HepG2 (cell line): ENCODE measurements at places on chromosomes 3 and 15.

DNA sequence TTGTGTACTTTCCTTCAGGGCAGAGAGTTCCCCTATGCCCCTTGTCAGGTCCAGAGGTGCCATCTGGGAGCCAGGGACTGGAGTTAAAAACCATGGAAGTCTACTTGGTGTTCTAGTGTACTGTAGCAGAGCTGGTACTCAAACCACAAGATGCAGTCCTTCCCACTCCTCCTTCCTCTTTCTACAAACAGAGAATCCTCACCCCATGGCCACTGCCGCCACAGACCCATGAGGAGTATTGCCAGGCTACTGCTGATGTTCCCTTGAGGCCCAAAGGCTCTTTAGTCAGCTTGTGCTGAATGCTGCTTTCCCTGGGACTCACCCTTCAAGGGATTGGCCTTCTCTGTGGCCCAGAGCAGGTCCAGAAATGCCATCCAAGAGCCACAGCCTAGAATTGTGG is 229.2 kb upstream of the ZPLD1 start:
- DNase-seq: no peak

- no peak for DNase-seq
Observed at GRCh38 chr3:109440353-109440752, 103.0 kb upstream of the DPPA4 start.

DNA sequence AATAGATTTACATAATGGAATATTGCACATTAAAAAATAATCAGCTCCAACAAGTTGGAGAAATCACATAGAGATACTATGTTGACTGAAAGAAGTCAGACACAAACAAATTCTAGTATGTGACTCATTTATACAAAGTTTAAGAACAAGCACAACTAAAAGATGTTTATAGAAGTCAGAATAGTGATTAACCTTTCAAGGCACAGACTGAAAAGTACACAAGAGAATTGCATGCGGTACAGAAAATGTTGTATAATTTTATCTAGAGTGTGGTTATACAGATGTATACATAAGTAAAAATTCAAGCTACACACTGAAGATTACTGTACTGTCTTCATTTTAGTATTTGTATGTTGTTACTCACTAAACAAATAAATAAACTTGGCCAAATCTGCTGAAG is 19.3 kb upstream of the ATOSA start:
- DNase-seq: no peak

GRCh38 chr3:30477149-30477921 is 129.1 kb upstream of the TGFBR2 start:
- no peak for DNase-seq

GRCh38 chr3:50226888-50227389 is 9.1 kb upstream of the GNAI2 start:
- no peak for DNase-seq

GRCh38 chr3:102255736-102256135 is 179.1 kb upstream of the ZPLD1 start:
- no peak for DNase-seq

GRCh38 chr15:57752840-57753239 is 46.3 kb downstream of the POLR2M start:
- no peak for DNase-seq

- DNase-seq: no peak
Observed at GRCh38 chr15:80179025-80179759, 26.4 kb downstream of the FAH start.

GRCh38 chr3:153484842-153485241 is 322.8 kb downstream of the RAP2B start:
- no peak for DNase-seq

GRCh38 chr15:78422571-78423340 is 15.3 kb upstream of the IREB2 start:
- DNase-seq: peak; percentile 70

- DNase-seq: no peak
Observed at GRCh38 chr3:45488591-45488990, 100.2 kb downstream of the LARS2 start.

DNA sequence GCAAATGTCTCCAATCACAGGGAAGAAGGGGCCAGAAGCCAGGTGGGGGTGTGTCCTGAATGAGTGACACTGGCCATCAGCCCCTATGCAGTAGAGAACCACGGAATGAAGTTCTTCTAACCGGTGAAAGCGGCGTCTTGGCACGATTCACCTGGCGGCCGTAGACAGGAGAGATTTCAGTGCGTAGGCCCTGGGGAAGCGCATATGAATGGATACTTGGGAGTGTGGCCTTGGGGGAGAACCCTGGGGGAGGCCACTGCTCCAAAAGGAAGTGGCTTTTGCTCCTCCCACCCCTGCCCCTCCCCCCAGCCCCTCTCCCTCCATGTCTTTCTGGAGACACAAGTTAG is 43.6 kb downstream of the RBPMS2 start:
- DNase-seq: no peak

- DNase-seq: no peak
Observed at GRCh38 chr15:98689431-98689861, 41.1 kb downstream of the IGF1R start.

GRCh38 chr15:77026501-77027110 is 31.7 kb downstream of the PSTPIP1 start:
- DNase-seq: no peak

DNA sequence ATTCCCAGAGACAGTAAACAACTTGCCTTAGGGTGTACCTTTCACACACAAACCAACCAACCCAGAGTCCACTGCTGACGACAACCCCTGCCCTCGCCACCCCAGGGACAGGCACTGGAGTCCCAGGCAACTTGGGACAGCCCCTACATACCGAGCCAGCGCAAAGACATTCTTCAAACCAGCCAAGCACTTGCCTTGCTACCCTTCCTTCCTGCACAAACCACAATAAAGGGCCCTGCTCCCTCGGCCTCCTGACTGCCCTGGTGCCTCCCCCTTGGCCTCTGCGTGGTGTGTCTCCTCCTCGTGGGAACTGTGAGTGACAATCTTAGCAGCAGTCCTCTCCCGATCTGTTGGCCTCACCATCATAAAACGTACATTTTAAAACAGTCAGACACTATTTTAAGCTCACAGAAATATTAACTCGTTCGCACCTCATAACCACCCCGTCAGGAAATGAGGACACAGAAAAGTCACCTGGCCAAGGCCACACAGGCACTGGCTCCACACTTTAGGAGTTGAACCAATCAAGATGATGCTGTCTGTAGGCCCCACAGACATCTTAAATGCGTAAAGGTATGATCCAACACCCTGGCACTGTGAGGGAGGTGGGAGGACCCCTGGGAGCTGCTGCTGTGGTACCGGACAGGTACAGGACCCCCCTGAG is 113.8 kb downstream of the ADCY5 start:
- DNase-seq: no peak

DNA sequence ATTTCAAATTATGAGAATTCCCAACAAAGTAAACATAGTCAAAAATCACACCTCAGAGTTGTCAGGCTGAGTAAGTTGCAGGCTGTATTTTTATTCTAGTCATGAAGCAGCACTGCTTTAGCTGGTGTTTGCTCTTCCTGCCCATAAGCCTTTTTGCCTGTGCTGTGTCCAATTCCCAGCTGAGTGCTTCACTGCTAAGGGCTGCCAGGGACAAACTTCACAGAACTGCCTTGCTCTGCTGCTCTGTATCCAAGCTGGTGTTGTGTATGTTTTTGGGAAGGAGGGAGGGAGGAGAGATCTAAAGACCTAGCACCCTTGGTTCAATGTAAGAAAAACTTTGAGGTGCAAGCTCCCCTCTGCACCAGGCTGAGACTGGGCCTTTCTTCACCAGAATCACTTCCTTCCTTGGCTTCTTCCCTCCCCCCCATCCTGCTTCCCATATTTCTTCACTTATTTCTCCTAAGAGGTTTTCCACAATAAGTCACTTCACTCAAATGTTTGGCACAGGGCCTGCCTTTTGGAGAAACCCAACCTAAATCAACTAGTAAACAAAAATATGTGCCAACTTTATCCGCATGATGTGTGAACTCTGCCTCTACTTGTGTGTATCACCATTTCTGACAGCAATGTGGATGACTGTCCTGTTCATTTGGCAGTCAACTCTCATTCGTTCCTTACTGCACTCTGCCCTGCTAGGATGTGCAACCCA is 156.1 kb downstream of the TBL1XR1 start:
- DNase-seq: no peak

DNA sequence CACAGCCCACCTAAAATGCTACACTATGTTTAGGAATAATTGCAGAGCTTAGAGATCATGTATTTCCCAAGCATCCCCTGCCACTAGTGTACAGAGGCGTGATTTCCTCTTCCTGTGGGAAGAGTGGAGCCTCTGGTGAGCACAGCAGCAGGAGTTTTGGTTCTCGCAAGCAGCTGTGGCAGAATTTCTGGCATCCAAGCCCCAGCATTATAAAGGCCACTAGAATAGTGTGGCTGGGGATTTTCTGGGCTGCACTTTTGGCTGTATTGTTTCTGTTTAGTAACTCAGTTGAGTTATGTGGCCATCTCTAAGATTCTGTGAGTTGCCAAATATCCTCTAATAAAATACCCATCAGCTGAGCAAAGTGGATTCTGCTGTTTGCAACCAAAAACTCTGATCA is 64.7 kb downstream of the GPR176 start:
- no peak for DNase-seq

- DNase-seq: no peak
Observed at GRCh38 chr3:29484633-29485032, 203.8 kb downstream of the RBMS3 start.

DNA sequence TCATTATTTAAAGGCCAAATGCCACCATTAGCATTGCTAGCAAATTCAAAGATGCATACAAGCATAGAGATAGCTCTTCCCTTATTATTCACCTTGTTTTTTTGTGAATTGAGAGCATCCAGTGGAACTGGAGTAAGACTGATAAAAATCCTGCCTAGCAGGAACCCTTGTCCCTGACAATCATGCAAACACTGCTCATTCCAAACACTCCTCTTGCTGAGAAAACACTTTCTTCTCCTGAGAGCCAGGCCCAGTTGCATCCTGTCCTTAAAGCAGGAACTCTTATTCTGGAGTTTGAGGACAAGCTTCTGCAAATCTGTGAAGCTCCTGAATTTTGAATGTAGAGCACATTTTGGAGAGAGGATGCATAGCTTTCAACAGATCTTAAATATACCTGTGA is 49.3 kb upstream of the KCNMB2 start:
- DNase-seq: no peak

GRCh38 chr3:197533396-197533795 is 22.4 kb downstream of the BDH1 start:
- DNase-seq: no peak

DNA sequence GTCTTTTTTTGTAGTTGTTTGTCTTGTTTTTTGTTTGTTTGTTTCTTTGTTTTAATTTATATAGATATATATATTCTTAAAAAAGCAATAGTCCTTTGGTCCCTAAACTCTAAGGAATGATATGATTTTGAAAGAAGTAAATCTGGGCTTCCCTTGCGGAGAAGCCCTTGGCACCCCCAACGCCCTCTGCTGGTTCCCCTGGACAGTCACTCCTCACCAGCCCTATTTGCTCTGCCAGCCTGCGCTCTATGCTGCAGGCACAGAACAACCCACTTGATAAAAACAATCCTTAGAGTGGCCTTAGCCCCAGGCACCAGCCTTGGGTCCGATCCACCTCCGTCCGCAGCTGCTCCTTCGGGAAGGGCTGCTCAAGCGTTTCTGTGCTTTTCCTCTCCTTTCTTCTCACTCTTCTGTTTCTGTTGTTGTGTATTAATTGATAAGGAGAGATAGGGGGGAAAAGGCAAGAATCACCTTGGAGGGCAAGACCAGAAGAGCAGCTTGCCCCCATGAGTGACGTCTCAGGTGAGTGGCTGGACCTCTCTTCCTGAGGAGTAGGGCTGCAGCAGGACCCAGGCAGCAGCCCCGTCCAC is 13.7 kb upstream of the PARP6 start:
- peak; percentile 28 for DNase-seq

- no peak for DNase-seq
Observed at GRCh38 chr3:159062734-159063410, 261.0 kb downstream of the MFSD1 start.

DNA sequence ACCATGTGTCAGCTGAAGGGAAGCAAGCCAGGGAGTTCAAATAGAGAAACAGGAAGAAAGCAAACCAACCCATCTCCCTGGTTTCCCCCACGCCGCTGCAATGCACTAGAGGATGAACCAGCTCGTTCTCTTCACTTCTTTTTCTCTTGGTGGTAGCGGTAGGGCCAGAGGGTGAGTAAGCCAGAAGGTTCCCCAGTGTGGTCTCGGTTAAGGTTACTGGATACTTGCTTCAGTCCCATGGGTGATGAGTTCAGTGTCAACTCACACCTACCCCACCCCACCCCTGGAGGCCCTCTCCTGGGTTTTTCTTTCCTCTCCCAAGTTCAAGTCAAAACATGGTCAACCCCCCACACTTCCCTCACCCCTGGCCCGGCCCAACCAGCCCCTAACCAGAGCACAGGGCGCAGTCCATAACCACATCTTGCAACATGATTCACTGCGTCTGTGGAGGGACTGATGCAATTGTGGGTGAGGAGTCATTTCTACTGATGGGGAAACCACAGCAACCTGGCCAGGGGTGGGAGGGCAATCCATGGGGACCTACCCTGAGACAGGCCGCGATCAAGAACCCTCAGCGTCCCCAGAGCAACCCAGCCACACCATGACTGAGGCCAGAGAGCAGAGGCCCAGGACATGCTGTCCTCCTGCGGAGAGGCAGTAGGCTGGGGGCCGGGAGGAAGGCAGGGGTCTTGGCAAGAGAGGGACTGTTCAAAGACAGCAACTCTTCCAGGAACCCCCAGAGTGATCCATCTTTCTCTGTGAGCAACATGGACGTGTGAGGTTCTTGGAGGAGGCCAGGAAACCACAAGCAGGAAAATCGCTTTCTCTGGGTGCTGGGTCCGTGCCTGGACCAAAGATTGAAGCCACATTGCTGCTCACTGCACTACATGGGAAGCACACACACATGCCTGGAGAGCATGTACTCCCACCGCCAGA is 276.6 kb downstream of the UACA start:
- no peak for DNase-seq

DNA sequence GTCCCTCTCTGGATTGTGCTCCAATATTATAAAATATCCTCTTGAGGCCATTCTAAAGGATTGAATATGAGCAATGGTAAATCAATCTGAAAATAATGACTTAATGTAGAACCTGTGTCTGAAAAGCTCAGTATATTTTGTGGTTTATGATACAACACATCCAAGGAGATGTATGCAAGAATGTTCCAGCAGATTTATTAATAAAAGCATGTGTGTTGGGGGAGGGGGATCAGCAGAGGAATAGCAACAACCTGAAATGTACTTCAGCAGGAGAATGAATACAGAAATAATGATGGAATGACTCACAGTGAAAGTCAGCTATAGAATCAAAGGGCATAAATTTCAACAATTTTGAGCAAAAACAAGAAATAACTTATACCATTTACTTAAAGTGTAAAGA is 56.7 kb upstream of the NUDT16 start:
- no peak for DNase-seq

DNA sequence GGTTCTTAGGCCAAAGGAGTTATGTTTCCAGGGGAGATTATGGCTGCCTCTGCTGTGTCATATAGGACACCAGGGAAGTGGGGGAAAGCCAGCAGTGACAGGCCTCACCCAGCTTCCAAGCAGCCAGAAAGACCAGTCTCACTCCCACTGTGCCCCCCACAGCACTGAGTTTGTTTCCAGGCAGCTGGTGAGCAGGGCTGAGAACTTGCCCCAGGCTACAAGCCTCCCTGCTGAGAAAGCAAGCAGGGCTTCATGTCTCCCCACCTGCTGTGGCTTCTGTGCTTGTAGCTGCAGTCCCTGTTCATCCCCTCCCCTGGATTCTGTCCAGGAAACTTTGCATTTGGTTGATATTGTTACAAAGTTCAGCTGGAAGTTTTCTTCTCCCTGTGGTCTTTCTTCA is 376.3 kb downstream of the PDCD6IP start:
- DNase-seq: no peak
